Islet precursor cell (in vitro differentiated cells): ENCODE measurements at places on chromosomes 6 and 20.

- no peak for DNase-seq
These were observed 27.7 kb downstream of the HIVEP1 start for GRCh38 chr6:12039540-12040459.

DNA sequence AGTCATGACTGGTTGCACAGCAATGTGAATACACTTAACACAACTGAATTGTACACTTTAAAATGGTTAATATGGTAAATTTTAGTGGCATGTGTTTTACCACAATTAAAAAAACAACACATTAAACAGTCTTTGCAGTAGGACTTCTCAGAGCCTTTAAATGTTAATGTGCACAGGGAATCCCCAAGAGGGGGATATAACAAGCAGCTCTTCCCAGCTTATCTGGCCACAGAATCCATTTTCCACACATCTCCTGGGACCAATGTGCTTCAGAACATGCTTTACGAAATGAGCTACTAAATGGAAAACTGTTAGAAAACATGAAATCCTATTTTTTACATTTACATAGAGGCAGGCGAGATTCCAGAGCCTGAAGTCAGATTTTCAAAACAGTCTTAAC lies 44.4 kb downstream of the FYN start:
- no peak for DNase-seq

- DNase-seq: no peak
These were observed 8.5 kb downstream of the HM13 start for GRCh38 chr20:31522731-31523130.

- DNase-seq: no peak
These were observed 125.1 kb upstream of the HS3ST5 start for GRCh38 chr6:114467931-114468330.

DNA sequence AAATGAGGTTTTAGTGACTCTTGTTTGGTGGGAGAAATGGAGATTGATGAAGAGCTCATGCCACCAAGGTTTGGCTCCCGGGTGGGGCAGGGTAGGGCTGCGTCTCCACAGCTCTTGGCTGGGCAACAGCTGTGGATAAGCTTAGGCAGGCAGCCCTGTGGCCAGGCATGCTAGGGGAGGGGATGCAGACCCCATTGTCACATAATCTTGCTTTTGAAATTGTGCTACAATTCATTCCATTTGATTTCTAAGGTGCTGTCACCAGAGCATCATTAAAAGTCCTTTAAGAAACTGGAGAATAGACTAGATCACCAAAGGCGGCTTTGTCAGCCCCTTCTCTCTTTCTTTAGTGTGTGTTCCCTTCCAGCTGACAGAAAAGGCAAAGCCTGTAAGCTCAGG lies 574.2 kb upstream of the JAG1 start:
- no peak for DNase-seq

DNA sequence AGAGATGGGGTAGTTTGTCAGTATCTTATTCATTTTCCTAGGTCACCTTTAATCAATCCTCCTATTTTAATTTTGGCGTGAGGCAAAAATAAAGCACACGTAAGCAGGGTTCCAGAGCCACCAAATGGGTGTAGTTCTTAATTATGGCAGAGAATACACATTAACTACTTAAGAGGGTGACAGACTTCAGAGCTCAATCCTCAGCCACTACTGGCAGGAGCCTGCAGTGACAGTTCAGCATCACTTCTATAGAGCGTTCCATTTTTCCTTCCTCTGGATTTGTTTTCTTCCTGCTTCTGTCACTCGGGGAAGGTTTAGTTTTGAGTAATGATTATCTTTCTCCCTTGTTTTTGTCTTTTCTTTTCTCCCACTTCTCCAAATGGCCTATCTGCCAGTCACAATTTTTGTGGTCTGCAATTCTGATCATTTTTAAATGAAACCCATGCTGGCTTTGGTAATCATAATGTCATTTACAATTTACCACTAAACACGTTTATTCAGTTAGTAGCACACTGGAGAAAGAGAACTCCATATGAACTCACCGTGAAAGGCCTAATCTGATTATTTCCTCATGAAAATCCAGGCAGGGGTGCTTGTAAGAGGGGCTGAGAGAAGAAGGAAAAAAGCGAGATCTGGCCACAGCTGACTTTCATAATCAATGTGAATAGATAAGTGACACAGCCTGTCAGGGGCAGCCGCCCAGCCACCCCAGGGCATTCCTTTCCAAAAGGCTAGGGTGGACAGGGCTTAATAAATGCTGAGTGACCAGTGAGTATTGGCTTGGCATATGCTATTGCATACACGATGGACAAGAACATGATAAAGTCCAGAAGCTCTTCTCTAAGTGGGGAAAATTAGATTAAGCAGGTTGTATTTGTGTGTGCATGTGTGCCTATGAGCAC lies 412.1 kb downstream of the PKHD1 start:
- DNase-seq: no peak

GRCh38 chr6:152046118-152046517 lies 238.6 kb downstream of the ESR1 start:
- DNase-seq: no peak

DNA sequence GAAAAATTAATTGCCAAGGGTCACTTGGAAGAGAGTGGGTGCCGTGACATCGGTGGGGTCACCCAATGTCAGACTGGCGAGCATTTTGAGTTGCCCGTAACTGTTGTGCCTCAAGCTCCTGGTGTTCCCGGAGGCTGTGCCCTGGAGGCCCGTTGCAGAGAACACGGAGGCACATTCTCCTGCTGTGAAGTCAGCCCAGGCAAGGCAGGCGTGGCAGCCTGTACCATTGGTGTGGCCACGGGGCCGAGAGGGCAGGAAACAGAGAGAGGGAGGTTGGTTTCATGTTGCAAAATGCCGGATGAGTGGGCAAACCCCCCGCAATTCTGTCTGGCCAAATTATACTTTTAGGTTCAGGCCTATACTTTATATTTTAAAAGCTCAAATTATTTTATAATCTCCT lies 81.2 kb downstream of the THBS2 start:
- no peak for DNase-seq

- no peak for DNase-seq
These were observed 39.9 kb upstream of the MYB start for GRCh38 chr6:135141182-135141581.

GRCh38 chr20:49179368-49180277 lies 8.5 kb downstream of the STAU1 start:
- no peak for DNase-seq

GRCh38 chr6:4287372-4287771 lies 152.0 kb upstream of the ECI2 start:
- no peak for DNase-seq

DNA sequence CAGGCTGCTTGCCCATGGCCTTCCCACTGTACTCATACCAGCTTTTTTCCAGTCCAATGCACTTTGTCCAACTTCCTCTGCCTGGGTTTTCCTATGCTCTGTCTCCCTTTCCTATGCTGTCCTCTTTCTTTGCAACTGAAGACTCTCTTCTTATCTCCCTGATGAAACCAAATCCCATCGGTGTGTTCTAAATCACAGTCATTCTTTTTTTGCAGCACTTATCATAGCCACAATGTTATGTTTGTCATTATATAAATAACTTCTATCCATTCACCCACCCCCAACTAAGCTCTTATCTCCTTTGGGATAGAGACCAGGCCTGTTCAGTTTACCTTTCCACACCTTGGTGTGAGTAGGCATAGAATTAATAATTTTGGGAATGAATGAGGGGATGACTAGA lies 121.0 kb downstream of the GPX5 start:
- no peak for DNase-seq

DNA sequence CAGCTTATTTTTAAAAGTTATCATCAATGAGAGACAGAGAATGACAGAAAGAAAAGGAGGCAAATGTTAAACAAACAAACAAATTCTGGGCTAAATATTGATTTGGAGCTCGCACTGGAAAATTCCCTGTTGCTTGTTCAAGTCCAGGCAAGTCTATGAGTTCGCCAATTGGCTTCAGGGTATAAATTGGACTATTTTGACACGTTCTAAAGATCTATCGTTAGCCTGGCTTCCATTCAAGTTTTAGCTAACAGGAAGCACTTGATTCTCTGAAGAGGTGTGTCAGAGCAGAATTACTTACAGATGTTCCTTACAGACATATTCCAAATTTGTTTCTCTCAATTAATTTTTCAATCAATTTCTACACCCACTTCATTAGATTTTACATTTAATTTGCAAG lies 15.8 kb upstream of the RFPL4B start:
- DNase-seq: no peak

DNA sequence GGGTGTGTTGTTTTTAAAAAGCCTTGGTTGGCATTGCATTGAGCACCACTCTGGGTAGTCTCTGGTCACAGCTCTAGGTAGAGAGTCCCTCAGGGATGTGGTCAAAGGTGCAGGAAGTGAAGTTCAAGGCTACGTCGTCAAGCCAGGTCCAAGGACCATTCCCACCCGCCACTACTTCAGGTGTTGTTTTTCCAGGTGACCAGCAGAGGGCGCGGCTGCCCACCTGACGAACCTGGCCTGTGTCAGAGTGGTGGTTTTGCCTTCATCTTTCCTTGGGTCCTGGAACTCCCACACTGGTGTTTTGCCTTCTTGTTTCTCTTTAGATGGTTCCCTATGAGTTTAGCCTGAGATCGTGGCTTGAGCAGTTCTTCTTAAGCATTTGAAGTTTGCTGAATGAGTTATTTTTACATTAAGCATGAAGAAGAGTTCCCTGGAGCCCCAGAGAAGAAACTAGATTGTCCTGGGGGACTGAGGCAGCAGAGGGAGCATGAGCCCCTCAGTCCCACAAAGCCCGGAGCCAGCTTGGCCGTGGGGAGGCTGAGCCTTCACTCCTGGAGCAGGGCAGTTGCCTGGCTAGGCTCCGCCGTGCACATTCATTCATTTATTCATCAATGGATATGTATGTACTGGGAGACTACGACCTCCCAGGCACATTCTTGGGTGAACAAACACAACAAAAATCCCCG lies 5.6 kb upstream of the PHACTR3 start:
- no peak for DNase-seq

- peak; percentile 34 for DNase-seq
These were observed 74.5 kb downstream of the GFOD1 start for GRCh38 chr6:13412639-13413465.

DNA sequence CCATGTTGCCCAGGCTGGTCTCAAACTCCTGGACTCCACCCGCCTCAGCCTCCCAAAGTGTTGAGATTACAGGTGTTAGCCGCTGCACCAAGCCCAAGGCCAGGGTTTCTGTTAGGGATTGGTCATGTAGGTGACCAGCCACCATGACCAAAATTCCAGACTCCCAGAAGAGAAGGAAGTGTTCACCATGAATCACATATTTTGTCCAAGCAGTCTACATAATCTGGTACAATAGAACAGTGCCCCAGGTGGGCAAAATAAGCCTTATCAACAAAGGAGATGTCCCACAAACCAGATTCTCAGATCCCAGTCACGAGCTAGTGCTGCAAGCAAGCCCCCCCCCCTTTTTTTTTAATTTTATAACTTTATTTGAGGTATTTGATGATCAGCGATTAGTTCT lies 20.0 kb downstream of the ZNF341 start:
- DNase-seq: no peak

- no peak for DNase-seq
These were observed 11.4 kb downstream of the MYLK4 start for GRCh38 chr6:2739335-2739734.
